ENCODE measurements at places on chromosomes 6 and 20.

DNA sequence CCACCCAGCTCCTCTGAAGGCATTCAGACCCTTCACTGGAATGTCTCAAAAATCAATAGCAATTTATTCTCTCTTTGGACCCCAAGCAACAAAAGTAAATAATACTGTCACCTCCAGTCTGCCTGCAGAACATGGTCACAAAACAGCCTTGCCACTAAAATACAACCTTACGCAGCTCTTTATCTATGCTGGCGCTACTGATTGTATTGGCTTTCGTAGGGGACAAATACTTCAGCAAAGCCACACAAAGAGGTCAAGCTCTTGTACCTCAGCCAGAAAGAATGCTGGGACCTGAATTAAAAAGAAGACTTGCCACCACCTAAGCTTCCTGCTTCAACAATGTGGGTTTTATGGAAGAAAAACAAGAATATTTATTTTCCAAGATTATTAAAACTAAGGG lies 57.2 kb downstream of the PRKN start:
- no peak for DNase-seq

GRCh38 chr6:89082486-89082891 lies 1.9 kb downstream of the PNRC1 start:
- DNase-seq, result no peak

DNA sequence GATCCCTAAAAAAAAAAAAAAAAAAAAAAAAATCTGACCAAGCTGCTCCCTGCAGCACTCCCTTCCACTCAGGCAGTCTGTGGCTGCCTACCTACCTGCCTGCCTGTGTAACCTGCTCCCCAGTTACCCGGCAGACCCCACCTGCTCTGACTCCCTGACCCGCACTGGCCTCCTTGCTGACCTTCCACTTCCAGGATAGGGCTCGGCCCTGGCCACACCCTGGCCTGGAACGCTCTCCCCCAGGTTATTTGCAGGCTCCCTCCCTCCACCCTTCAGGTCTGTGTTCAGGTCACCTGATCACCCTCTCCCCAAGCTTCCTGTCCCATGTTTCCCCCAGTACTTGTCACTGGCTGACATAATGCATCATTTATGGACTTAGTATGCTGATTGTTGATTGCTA lies 134.3 kb downstream of the SLC23A2 start:
- DNase-seq, result no peak

GRCh38 chr6:135298455-135298854 lies 117.3 kb downstream of the MYB start:
- DNase-seq, result no peak

DNA sequence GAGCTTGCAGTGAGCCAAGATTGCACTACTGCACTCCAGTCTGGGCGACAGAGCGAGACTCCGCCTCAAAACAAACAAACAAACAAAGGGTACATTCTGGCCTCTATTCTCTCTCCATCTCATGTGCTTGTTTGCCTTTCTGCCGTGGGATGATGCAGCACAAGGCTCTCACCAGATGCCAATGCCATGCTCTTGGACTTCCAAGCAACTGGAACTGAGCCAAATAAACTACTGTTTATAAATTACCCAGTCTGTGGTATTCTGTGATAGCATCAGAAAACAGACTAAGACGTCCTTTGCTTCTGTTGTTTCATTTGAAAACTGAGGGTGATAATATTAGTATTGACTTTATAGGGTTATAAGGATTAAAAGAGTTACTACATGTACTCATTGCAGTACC lies 3.6 kb upstream of the BRD2 start:
- no peak for DNase-seq

DNA sequence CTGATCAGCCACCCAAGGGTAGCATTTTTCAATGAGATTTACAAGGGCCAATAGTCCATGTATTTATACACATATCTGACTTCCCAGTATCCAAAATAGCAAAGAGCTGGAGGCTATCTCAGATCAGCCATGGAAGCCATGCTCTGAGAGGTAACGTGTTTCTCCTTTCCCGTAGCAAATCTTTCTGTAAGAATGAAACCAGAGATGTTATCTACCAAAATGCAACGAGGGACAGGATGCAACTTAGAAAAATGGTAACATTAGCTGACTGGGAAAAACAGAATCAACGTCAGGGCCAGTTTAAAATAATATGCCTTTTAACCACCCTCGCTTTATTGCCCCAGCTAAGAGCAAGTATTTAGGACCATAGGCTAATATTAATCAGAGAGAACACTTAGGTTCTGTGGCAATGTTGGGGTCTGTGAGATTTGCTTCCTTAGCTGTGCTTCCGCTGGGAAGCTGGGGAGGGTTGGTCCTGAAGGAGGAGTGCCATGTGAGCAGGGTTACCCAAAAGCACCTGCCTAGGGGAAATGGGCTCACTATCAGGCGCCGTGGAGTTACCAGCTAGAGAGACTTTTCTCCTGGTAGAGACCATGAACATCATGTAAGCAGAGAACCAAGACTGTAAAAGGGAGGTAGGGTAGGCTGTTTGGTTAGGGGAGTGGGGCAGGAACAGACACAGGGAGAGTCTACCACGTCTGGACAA lies 1.2 kb downstream of the ZNF831 start:
- no peak for DNase-seq

DNA sequence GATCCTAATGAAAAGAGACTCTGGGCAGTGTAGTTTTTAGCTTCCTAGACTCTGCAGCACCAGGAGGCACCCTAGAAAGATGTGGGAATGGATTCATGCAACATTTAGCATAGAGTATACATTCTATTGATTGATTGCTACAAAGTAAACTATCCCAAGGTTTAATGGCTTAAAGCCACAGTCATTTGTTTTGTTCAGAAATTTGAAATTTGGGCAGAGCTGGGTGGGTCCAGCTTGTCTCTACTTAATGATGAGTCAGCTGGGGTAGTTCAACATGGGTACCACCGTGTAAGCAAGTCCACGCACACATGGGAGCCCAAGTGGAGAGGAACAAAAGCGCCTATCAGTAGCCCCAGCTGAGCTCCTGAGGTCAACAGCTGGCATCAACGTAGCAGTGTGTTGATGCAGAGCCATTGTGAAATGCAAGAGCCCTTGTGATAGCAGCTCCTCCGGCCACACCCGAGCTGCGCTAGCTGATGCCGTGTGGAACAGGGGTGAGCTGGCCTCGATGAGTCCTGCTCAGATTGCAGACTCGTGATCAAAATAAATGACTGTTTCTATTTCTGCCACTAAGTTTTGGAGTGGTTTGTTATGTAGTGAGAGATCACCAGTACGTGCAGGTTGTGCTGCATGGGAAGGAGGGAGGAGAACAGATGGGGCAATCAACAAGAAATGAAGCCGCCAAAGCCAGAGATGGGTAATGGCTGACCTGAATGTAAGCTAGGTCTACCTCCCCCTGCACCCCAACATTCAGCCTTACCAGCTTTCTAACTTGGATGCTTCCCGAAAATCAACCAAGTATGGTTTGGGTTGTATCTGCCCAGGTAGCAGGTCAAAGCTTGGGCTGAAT lies 45.7 kb upstream of the TRAF3IP2 start:
- DNase-seq, result no peak

DNA sequence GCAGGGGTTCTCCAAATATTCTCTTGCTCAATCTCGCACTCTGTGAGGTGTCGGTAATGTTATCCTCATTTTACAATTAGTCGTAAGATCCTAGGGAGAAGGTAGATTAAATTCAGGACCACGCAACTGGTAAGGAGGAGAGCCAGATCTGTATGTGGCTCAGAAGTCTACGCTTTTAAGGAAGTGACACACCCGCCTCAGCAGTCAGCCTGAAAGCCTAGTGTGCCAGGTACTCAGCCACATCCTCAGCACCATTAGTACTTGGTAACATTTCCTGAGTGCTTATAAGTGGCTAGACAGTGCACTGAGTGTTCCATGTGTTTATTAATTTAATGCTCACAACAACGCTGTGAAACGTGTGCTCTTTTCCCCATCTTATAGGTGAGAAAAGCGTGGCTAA lies 63.7 kb downstream of the DHX35 start:
- DNase-seq, result no peak

DNA sequence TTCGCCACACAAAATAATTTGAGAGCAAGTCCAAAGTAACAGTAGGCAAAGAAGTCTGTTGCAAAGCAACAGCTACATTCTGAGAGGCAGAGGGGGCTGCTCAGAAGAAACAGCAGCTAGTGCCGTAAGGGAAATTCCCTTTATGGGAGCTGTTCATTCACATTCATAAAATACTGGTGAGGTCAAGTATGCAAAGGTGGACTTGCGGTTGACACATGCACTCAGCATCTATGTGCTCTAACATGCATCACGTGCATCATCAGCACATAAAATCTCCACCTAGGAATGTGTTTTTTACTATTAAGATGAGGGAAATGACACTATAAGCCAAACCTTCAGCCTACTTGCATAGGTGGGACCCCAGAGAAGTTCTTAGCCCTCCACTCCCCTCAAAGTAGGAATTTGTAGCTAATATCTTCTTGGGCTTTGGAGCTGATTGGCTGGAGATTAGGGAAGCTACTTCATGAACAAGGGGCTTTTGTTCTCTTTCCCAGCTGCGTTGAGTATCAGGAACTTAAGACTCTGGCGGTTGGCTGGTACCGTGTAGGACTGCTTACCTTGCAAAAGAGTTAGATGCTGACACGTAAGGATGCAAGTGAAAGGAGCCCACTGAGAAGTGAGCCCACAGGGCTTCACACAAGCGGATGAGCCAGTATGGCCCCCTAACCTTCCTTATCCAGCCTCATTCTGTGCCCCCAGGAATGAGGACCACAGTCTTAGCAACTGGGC lies 12.4 kb downstream of the CST3 start:
- no peak for DNase-seq

GRCh38 chr20:14470977-14471661 lies 133.7 kb upstream of the FLRT3 start:
- no peak for DNase-seq

DNA sequence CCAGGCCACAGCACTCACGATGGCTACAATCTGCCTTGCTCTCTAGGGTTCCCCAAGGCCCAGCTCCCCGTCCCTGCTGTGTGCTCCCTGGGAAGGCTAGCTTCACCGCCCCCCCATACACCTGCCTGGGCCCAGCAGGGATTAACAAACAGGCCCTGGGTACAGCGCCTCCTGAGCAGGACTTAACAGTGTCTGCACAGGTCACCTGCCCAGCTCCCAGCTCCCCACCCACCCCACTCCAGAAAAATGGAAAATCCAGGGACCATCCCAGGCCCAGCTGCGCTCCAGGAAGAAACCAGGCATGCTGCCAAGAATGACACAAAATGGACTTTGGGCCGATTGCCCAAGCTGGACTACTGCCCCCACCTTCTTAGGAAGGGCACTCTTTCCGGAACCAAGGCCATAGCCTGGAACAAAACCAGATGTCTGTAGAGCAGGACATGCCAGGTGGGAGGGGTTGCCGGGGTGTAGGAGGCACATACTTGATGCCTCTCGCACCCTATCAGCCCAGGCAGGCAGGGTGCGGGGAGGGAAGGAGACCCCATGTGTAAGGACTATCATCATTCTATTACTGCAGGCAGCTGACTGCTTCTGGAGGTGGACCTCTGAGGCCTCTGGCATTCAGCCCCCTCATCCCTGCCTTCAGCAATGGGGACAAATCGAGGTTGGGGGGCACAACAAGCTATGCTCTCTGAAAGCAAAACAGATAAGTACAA lies 104.9 kb downstream of the SNX5 start:
- no peak for DNase-seq

DNA sequence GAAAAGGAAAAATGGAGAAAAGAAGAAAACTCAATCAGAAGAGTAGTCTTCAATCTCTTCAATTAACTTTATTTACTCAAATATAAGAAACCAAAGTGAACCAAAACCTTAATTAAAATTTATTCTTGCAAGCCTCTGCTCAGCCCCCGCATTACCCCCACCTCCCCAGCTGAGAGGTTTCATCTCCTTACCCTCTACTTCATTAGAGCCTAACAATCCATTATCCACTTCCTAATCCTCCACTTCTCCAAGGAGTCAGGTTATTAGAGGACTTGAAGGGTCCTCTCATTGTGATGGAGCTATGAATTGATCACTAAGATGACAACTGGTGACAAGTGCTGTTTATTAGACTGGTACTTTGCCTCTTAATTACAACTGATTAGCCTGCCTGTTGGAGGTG lies 956.5 kb downstream of the TFAP2A start:
- DNase-seq, result no peak

- no peak for DNase-seq
These were observed 128.6 kb upstream of the SPACA1 start for GRCh38 chr6:87919001-87919400.

DNA sequence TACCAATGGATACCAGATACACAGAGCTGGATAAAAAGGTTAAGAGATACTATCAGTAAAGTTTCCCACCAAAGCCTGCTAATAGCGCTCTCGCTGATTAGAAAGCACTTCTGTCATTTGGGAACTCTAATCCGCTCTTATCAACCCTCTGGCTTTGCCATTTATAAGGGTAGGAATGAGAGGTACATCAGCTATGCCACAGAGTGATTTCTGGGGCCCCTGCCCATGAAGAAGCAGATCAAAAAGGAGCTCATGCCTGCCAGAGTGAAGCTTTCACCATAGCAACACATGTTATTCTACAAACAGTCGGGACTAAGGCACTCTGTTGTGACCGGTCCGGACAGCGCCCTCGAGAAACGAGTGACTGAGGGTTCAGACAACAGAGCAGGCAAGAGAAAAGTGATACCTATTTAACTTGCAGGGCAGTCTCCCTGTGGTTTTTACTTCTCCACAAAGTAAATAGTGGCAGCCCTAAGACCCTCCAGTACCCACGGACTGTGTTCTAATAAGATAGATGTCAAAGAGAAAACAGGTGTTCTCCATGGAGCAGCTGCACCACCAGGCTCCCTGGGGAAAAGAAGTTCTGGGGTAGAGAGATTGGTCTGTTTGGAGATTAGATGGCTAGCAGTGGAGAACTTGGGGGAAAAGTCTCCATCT lies 5.6 kb downstream of the TRAM2 start:
- DNase-seq, result no peak

DNA sequence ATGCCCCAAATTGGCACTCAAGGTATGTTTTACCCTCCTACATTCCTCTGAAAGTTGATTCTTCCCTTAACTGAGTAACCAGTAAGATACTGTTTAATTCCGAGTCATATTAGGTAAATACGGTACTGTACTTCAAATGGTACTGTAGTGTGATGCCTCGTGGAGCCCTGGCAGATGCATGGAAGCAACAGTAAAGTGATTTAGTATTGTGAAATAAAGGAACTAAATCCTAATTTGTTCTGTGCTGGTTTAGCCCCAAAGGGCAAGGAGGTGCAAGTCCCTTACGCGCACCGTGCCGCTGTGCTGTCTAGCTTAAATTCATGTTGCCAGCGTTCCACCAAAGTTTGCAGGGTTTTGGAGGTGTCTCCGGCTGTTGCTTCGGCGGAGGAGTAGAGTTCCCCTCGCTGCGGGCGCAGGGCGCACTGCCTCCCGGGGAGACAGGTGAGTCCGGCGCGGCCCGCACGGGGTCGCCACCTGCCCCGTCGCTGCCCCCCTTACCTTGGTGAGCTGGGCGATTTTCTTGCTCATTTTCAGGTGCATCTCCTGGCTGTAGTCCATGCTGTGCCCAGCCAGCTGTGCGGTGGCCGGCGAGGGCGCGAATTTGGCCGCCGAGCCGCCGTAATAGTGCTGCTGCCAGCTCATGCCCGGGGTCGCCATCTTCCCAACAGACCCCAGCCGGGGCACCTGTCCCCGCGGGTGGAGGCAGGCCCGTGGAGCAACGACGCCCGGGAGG lies 655 bp downstream of the FAM184A start:
- peak; percentile 39 for DNase-seq

GRCh38 chr20:41411391-41411847 lies 44.8 kb upstream of the EMILIN3 start:
- DNase-seq, result no peak

- DNase-seq, result no peak
These were observed 5.4 kb downstream of the SLC29A1 start for GRCh38 chr6:44228836-44229235.

- DNase-seq, result no peak
These were observed 302.0 kb upstream of the STXBP5 start for GRCh38 chr6:146901940-146902816.

- DNase-seq, result no peak
These were observed 20.3 kb downstream of the TBPL1 start for GRCh38 chr6:133973109-133973971.
